ENCODE measurements at places on chromosomes 3 and 15.

GRCh38 chr3:196440041-196440537 is 7.9 kb upstream of the UBXN7 start:
- DNase-seq, result no peak

GRCh38 chr15:76150513-76150912 is 90.7 kb downstream of the TMEM266 start:
- DNase-seq, result no peak

DNA sequence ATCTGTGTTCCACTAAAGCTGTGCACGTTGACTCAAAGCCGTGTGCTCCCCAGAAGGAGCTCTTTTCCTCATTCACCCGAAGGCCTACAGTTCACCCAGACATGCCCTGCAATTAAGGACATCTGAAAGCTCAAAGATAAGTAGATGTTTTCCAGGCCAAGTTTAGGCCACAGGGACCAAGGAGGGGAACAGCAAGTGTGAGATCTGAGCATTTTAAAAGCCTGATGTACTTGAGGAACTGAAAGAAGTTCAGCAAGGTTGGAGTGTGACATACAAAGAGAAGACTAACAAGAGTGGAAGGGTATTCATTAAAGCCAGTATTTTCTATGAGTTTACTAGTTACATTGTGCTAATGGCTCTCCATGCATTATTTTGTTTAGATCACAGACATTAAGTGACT is 68.0 kb downstream of the CASR start:
- DNase-seq, result no peak

DNA sequence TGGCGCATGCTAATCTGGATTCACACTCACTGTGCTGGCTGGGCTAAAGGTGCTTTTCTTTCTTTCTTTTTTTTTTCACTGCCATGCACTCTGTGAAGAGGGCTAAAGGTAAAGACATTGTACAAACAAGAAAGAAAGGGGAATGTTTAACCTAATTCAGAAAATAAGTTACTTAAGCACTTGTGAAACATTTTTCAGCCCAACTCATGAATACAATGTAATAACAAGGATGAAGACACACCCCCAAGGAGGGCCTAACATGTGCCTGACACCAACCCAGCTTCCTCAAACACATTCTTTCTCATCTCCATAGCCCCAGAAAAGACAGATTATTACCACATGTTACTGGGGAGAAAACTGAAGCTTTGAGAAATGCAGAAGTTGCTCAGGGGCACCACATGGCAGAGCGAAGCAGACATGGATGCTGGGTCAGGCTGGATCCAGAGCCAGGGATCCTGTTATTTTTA is 5.7 kb downstream of the STIMATE start:
- DNase-seq, result peak; percentile 41

DNA sequence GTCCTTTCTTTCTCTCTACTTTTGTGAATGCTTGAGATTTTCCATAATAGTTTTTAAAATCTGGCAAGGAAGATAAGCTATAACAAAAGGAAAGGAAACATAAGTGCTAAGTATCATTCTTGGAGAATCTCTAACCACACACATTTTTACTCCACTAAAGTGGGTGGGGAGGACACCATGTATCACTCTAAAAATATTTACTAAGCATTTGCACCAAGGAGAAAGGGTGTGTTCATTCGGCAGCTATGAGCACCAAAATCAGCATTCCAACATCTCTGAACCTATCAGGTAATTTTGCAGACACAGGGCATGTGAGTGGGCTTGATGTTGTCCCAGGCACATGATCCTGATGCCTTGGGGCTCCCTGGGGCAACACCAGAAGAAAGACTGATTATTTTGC is 5.5 kb downstream of the B4GALT4 start:
- DNase-seq, result no peak

DNA sequence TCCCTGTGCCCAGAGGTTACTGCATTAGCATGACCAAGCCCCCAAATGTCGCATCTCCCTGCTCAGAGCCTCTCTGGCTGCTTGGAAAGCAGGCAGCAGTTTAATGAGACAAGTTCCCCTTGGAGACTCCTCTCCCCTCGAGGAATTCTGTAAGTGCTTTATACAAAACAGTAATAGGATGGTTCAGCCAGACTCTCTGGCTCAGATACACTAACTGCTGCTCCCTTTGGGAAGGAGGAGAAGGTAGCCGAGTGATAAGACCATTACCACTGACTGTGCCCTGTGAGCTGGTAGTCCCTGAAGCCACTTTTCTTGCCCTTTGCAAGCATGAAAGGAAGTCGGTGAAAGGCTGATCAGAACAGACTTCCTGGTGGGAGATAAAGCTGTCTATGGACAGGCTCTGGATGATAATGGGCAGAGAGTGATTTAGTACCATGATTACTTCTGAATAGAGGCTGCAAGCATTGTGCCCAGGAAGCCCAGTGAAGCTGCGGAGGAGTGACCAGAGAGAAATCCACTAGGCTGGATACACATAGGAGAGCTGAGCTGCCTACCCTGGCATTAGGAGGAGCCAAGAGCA is 100.8 kb downstream of the SEMA6D start:
- DNase-seq, result peak; percentile 73

- DNase-seq, result no peak
Observed at GRCh38 chr15:34883633-34884032, 85.9 kb downstream of the AQR start.

- DNase-seq, result no peak
Observed at GRCh38 chr3:13123013-13123654, 49.9 kb upstream of the IQSEC1 start.

GRCh38 chr3:66215106-66215505 is 5.7 kb upstream of the SLC25A26 start:
- DNase-seq, result no peak

GRCh38 chr15:90845201-90845949 is 23.0 kb upstream of the FURIN start:
- no peak for DNase-seq

- DNase-seq, result no peak
Observed at GRCh38 chr3:113804661-113805060, 33.9 kb upstream of the GRAMD1C start.

- DNase-seq, result peak; percentile 38
Observed at GRCh38 chr15:47541562-47541961, 175.7 kb upstream of the SEMA6D start.

DNA sequence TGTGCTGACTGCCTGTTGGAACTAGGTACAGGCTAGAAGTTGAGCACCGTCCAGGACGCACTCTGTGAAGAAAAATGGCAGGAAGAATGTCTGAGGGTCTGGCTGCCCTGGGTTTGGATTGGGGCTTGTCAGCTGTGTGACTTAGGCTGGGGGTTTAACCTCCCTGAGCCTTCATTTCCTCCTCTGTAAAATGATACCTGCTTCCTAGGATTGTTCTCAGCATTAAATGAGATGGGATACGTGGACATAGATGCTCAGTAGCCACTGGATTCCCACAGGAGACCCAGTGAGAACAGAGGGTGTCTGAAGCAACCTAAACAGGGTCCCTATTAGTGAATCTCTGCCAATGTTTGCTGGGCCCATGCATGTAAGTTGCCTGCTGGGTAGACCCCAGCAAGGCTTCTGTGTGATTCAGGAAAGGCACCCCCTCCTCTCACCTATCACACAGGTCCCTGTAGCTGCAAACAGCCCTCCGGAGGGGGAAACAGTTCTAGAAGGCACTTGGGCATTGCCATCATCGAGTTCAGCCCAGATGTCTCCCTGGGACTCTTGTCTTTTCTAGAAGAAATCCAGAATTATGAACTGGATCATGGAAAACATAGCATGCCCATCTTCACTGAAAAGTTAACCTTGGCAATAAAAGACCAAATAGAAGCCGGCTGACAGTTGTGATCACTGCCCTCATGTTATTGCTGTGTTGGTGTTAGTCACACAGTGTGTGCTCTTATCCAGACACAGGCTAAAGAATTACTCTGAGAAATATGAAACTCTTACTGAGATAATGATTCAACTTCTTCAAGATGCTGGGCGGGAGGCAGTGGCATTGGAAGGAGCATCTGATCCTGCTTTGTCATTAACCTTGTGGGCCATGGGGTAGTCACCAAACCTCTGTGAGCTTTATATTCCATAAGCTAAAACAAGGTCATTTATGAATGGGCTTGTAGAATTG is 64.5 kb downstream of the SMAD6 start:
- DNase-seq, result no peak

GRCh38 chr3:141669434-141669833 is 68.7 kb upstream of the RNF7 start:
- no peak for DNase-seq

DNA sequence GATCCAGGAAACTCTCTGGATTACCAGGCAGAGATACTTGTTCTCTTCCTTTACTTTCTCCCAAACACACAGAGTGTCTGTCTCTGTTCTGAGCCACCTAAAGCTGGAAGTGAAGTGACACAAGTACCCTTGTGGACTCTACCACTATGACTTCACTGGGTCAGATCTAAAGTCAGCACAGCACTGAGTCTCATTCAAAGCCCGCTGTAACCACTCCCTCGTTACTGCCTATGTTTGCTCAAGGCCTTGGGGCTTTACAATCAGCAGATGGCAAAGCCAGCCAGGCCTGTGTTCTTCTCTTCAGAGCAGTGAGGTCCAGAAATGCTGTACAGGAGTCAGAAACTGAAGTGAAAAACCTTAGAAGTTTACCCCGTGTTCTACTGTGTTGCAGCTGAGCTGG is 588.3 kb upstream of the SEMA6D start:
- no peak for DNase-seq

- peak; percentile 88 for DNase-seq
Observed at GRCh38 chr3:137970914-137971831, 38.8 kb upstream of the CLDN18 start.

DNA sequence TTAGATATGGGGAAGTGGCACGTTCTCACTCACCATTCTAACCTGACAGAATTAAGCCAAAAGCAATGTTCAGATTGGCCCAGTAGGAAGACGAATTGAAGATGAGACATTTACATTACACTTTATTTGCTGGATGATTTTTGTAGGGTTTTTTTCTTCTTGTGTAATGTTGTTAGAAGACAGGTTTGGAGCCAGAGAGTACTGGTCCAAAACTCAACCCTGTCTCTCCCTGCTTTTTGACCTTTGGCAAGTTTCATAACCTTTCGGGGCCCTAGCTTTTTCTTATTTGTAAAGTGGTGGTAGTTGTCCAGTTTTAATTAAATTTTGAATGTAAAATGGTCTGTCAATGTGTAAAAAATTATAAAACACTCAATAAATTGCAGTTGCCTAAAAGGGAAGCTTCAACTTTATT is 29.5 kb downstream of the PDE8A start:
- DNase-seq, result no peak

DNA sequence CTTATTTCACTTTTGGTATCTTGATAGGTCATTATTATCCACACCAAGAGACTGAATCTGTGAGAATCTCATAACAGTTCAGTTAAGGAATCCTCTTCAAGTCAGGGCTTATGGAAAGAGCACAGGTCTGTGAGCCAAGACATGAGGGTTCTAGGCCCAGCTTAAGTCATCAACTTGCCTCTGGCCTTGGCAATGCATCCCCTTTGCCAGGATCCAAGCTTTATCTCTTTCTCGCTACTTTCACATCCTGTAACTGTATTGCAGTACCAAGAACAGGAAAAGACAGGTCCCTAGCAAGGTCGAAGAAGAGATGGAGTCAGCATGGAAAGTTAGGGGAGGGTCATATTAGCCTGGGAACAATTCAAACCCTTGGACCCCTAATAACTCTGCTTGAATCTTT is 13.5 kb upstream of the APOD start:
- no peak for DNase-seq

DNA sequence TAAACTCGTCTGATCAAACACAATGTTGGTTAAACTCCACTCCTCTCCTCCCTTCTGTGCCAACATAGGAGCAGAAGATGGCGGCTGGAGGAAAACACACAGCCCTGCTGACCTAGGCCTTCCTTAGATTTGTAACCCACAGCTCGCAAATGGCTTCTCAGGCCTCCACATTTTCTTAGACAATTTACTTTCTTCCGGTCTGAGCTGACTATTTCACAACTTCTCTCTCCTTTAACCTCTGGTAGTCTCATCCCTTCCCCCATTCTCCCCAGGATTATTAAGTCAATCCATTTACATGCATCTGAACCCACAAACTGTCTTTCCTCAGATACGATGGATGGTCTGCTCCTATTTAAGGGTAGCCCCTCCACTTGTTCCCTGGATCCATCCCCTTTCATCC is 25.7 kb upstream of the ULK4 start:
- no peak for DNase-seq

GRCh38 chr3:12005951-12006625 is 1.9 kb downstream of the SYN2 start:
- no peak for DNase-seq

- no peak for DNase-seq
Observed at GRCh38 chr3:18880691-18881090, 267.6 kb upstream of the KCNH8 start.

GRCh38 chr3:124846189-124846588 is 41.0 kb downstream of the ITGB5 start:
- no peak for DNase-seq

- DNase-seq, result peak; percentile 42
Observed at GRCh38 chr3:60555686-60556354, 695.4 kb downstream of the FHIT start.

DNA sequence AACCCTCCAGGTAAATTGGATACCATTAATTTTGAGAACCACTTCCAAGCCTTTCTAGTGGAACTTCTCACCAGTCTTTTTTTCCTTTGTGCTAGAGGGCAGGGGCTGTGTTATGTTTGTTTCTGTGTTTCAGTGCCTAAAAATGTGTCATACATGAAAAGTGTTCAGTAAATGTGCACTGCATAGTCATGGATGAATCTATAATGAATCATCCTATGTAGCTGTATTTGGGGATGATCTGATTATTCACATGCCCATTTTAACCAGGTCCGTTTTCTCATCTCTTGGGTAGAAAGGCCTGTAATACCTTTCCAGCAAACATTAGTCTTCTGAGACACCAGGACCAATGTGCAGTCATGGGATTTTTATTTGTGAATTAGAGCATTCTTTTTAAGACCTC is 583.0 kb upstream of the GOLIM4 start:
- no peak for DNase-seq

GRCh38 chr15:45548753-45549520 is 26.4 kb upstream of the SLC30A4 start:
- DNase-seq, result no peak

- DNase-seq, result no peak
Observed at GRCh38 chr3:154290187-154290586, 34.1 kb downstream of the DHX36 start.

- DNase-seq, result no peak
Observed at GRCh38 chr3:157148196-157148889, 11.6 kb downstream of the CCNL1 start.

- no peak for DNase-seq
Observed at GRCh38 chr3:136741063-136741462, 11.1 kb downstream of the STAG1 start.

- peak; percentile 27 for DNase-seq
Observed at GRCh38 chr3:62503516-62503915, 130.2 kb upstream of the FEZF2 start.

DNA sequence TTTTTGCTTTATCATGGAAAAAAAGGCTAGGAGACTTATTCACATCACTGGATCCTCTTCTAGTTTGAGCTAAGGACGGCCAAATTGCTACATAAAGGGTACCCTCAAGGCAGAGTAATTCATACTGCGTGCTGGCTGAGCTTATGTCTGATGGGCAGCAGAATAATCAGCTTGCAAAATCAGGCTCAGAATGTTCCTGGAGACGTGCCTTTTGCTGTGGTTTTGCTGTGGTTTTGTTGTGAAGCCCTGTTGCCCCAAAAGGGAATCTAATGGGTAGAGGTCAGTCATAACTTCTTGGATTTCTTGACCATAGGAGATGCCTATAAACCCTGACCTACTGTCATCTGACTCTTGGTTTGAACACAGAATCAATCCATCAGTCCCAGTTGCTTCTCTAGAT is 189.9 kb downstream of the SOX2 start:
- DNase-seq, result no peak

- DNase-seq, result no peak
Observed at GRCh38 chr3:136891934-136892855, 30.2 kb downstream of the NCK1 start.

All from eye (tissue), 1 donor.